Caudate nucleus (tissue), 63 donors: ENCODE measurements at places on chromosomes 11 and 22.

- DNase-seq: no peak
These were observed 1375.1 kb upstream of the TENM4 start for GRCh38 chr11:80815752-80816453.

GRCh38 chr11:130243816-130244215, 70.9 kb downstream of the ZBTB44 start:
- no peak for DNase-seq

GRCh38 chr11:64360448-64360921, 1.5 kb downstream of the RPS6KA4 start:
- DNase-seq: no peak

DNA sequence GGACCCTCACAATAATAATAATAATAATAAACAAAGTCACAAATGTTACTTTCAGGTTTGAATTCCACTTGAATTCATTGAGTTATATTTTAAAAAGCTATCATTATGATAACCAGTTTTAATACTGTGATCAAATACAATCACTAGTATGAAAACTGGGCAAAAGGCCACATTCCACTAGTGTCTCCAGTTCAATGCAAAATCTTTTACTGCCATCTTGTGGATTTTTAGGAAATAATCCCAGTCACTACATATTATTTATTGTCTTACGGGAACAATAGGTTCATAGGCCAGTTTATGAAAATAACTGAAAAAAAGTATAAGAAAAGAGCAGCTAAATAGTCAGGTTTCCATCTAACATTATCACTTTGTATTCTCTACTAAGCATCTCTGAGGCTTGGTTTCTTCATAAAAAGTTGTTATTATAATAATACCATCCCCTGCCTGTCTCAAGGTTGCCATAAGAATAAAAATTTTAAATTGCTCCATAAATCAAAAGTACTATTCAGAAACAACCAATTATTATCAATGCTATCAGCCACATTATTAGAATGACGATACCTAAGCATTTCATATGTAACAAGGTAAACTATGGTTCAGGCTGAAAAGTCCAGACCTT, 533.9 kb upstream of the CCDC90B start:
- no peak for DNase-seq

DNA sequence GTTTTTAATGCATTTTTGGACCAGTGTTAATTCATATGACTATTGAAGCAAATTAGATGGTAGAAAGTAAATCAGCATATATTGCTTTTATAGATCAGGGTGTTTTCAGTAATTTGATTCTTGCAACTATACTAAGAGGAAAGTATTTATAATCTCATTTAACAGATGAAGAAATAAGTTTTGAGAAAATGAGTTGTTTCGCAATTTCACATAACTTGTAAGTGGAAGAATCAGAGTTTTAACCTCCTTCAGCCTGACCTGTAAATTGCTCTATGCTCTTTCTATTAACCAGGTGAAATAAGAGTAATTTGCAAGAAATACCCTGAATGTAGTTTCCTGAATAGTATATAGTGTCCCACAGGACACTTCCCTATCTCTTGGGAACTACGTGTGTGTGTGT, 1106.8 kb upstream of the RAG2 start:
- no peak for DNase-seq

GRCh38 chr11:69241075-69241740, 52.7 kb upstream of the MYEOV start:
- DNase-seq: no peak

GRCh38 chr11:77039491-77040400, 5.5 kb downstream of the B3GNT6 start:
- no peak for DNase-seq

- no peak for DNase-seq
These were observed 31.0 kb upstream of the AMOTL1 start for GRCh38 chr11:94737171-94737611.

GRCh38 chr11:74839971-74840370, 91.3 kb downstream of the RNF169 start:
- no peak for DNase-seq

DNA sequence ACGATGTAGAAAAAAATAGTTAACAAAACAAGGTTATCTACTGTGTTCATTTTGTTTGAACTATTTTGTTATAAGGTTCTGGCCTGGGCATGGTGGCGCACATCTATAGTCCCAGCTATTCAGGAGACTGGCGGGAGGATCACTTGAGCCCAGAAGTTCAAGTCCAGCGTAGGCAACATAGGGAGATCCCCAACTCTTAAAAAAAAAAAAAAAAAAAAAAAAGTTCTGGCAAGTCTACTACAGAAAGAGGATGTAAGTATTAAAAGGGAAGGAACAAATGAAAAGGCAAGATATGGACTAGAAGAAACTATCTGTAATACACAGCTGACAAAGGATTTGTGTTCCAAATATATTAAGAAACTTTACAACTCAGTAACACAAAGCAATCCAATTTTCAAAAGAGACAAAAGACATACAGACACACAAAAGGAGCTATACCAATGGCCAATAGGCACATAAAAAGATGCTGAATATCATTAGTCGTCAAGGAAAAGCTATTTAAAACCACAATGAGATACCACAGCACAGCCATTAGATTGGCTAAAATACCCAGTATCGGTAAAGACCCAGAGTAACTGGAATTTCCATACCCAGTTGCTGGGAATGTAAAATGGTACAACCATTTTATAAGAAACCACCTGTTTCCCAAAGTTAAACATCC, 27.4 kb downstream of the RRAS2 start:
- no peak for DNase-seq

DNA sequence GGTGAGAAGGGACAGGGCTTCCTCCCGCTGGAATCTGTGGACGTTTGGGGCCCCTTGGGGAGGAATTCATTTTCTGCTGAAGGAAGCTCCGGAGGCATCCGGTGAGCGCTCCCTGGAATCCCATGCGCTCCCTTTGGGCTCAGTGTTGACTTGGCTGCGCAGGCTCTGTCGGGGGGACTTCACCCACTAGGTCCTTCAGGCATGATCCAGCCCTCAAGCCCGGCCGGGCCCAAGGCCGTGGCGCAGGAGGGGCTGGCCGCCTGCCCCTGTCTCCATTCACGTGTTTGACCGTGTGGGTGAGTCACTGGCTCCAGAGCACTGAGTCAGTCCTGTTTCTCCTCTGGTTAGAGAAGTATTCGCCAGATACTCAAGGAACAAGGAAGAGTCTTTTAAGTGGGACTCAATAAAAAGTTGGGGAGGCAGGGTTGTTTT, 1.4 kb downstream of the CTTN start:
- DNase-seq: peak; percentile 23

DNA sequence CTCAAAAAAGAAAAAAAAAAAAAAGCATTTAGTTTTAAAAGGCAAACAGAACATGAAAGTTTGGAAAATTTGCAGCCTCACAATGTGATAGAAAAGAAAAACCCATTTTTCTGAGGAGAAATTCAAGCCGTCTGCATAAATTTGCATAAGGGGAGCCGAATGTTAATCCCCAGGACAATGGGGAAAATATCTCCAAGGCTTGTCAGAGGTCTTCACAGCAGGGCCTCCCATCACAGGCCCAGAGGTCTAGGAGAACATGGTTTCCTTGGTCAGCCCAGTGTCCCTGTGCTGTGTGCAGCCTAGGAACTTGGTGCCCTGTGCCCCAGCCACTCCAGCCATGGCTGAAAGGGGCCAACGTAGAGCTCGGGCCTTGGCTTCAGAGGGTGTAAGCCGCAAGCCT, 109.1 kb downstream of the TRIM44 start:
- no peak for DNase-seq

DNA sequence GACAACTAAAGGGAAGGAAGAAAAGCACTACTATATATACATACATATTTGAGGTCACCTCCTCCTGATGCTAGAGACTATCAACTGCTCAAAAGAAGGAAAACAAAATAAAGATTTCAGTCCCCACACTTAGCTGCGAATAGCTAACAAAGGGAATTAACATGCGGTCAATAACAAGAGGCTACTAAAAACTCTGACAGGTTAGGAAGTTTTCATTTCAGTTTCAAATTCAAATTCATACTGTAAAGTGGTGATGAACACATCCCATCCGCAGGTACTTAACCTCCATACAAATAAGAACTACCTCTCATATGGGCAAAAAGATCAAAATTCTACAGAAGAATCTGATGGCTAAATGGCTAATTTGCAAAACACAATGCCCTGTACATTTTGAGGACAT, 2.6 kb downstream of the NAP1L4 start:
- no peak for DNase-seq

DNA sequence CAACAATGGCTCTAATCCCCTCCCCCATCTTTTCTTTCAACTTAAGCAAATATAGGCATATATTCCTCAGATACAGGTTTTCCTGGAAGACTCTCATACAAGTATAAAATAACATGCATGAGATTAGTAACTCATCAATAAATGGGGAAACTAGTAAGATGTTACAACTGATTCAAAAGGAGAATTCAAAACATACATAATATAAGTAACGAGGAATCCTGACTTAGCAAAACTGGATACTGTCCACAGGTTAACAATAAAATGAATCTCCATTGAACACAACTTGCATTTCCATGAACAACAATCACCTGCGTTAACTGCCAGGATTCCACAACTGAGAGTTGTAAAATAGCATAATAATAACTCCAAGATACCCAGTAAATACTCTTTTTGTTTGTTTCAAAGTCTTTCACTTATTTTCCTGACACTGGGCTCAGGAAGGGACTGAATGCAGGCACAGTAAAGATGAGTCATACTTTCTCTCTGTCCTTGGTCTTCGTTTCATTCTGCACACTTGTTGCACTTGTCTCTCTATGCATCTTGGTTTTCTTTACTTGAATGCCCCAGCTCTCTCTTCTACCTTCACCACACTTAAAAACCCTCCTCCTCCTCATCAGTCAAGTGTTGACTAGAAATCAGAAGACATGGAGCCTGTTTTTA, 8.1 kb downstream of the APIP start:
- no peak for DNase-seq

GRCh38 chr11:134580610-134580975, 168.6 kb upstream of the B3GAT1 start:
- DNase-seq: no peak

GRCh38 chr11:35714882-35715627, 52.5 kb downstream of the TRIM44 start:
- DNase-seq: no peak

- no peak for DNase-seq
These were observed 1060.8 kb downstream of the OPCML start for GRCh38 chr11:132471466-132471865.

DNA sequence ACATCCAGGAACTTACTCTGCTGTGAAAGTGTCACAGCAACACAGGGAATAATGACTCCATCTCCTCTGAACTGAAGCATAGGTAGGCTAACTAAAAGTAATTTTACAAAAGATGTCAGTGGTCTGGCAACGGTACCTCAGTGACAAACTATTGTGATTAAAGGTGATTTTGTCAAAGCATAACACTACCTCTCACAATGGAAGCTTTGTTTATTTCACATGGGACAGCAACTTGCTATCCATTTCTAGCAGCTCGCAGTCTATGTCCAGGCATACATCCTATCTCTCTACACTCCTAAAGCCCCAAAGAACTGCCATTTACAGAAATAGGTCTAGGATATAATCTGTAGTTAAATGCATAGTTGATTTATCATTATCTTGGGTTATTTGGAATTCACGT, 163.0 kb downstream of the KIRREL3 start:
- DNase-seq: no peak

- DNase-seq: no peak
These were observed 32.0 kb upstream of the YWHAH start for GRCh38 chr22:31912407-31912743.

- no peak for DNase-seq
These were observed 14.2 kb downstream of the DTX4 start for GRCh38 chr11:59186130-59186594.

DNA sequence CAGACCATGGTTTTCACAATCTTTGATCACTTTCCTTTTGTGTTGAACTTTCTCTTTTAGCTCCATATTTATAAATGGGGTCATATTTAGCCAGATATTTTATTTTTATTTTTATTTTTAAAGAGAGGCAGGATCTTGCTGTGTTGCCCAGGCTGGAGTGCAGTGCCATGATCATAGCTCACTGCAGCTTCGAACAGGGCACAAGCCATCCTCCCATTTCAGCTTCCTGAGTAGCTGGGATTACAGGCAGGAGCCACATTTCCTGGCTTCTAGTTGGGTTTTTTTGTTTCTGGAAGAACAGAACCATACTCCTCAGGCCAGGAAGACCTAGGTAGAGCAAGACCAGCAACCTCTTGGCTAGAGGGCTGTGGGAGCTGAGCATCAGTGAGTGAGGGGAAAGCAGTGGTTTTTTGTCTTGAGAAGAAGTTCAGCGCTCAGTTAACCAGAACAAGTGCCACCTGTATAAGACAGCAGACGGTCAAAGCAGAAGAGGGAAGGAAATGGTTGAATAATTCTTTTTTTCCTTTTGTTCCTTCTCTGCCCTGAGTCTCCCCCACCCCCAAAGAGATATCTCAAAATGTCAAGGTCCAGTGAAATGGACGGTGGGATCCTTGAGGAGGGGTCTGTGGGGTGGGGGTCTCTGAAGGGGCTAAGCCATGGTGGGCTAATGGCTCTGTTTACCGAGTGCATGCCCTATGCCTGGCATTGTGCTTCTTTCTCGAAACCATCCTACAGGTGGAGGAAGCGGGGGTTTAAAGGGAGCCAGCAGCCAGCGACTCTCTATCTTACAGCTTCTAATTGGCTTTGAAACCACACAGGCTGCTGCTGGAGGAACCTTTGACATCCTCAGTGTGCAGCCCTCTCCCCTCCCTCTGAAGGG, 63.0 kb downstream of the PTPRJ start:
- DNase-seq: no peak

GRCh38 chr11:26199331-26200095, 132.4 kb upstream of the ANO3 start:
- DNase-seq: no peak

- DNase-seq: no peak
These were observed 129.7 kb upstream of the PARVA start for GRCh38 chr11:12247543-12248254.

GRCh38 chr11:116505298-116506262, 267.2 kb downstream of the BUD13 start:
- DNase-seq: no peak

DNA sequence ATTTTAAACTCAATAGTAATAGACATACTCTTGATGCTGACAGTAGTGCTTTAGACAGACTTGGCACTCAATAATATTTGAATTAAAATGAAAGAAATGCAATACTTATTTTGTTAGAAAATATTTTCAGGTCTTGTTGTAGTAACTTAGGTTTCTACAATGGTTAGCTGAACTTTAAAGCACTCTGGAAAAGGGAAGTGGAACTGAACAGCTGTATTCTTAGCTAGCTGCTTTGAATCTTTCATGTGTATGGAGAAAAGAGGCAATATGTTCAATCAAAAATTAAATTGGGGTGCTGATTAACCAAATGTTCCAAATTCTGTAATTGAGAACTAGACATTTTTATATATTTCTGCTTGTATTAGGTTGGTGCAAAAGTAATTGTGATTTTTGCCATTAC, 517.9 kb upstream of the RAG2 start:
- no peak for DNase-seq

DNA sequence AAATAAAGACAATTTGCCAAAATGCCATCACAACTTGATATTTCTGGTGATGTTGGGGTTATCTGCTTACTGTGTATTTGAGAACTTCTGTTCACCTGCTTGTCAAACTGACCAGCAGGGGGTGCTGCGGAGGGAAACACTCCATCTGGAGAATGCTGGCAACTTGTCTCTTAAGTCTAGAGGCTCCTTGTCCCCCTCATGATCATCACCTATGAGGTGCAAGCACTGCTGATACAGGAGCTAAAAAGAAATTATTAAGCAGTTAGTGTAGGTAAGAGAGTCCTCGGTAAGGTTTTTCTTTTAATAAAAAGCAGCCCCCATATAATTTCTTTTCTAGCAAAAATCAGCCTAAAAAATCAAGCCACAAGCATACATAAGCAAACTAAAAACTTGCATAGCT, 32.7 kb upstream of the GLYATL1B start:
- DNase-seq: no peak
